NCI-H345 (cell line): ENCODE measurements at places on chromosomes 12 and 14.

DNA sequence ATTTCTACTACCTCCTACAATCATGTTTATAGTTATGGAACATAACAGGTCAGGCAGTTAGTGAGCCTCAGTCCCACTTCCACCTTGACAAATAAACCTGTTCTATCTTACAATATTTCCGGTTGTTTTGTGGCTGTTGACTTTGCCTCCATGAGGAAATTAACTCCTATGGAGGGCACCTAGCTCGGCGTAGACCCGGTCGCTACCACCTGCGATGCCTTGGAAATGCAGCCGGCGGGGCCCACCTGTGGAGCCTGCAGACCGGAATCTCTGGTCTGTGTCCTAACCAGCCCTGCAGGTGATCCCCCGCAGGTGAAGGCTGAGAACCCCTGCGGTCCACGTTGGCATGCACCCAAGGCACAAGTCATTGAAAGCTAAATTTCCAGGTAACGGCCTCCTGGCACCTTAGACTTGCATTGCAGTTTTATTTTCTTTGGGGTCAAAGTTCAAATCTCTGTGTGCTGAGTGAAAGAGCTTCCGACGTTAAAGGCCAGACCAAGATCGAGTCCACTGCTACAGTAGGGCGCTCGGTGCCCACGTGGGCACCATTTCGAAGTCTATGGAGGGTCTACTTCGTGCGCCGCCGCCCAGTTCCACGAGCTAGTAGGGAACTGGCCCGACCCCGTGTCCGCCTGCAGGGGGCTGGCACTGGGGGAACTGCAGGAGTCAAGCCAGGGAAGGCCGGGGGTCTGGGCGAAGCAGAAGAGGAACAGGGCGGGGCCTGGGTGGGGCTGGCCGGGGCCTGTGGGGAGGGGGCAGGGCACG is 782 bp upstream of the PIWIL1 start:
- DNase-seq: peak; percentile 83

- DNase-seq: peak; percentile 43
Observed at GRCh38 chr12:121400332-121401139, 618 bp downstream of the RNF34 start.

- DNase-seq: no peak
Observed at GRCh38 chr12:67942724-67943123, 46.5 kb upstream of the IFNG-AS1 start.

GRCh38 chr14:70595443-70596185 is 4.8 kb downstream of the MED6 start:
- DNase-seq: no peak

GRCh38 chr14:23926543-23926942 is 27.0 kb upstream of the DHRS4 start:
- DNase-seq: no peak

DNA sequence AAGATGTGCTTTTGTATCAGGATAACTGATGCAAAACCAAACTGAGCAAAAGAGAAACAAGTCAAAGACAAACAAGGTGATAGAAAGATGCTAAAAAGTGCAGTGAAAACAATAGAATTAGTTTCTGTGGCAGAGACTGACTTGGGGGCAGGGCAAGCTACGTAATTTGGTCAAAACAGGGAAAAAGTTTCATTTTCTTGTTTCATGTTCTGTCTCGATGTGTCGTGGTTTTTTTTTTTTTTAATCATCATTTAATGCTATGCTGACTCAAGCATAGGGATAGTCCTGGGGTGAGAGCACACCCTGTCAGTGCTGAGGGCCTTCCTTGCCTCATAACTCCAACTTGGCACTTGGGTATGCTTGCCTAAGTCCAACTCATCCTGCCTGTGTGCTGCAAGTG is 144.1 kb upstream of the PTPRQ start:
- no peak for DNase-seq

DNA sequence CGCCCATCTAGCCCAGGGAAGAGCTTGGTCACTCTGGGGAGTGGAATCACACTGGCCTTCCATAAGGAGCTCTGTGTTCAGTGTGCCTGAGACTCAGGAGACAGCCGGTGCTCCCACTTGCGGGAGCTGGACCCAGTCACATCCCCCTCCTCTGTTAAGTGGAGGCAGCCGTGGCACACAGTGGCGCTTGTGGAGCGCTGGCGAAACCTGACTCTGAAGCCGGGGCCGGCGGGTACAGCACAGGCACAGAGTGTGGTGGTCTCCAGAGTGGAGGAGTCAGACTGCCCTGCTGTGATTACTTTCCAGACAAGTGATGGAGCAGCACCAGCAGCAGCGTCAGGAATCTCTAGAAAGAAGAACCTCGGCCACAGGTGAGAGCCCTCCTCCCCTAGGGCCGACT is 33.0 kb downstream of the DEGS2 start:
- no peak for DNase-seq

GRCh38 chr14:68955164-68955850 is 23.8 kb downstream of the ACTN1 start:
- no peak for DNase-seq
